ENCODE measurements at places on chromosomes 4 and X. TPM values are rescaled to one million over a fixed set of nuclear protein-coding genes. Genes with fewer than 3 reads are reported as not detected.

PDGFC gene
- total RNA-seq: 33.4 TPM

IGSF1 gene
- 0.82 TPM for total RNA-seq

FAM114A1 gene
- total RNA-seq: 9.4 TPM

MAGEC2 gene
- total RNA-seq: not detected

HTRA3 gene
- 0.82 TPM for total RNA-seq

CWH43 gene
- not detected for total RNA-seq

SSX1 gene
- not detected for total RNA-seq

TXK gene
- total RNA-seq: 0.41 TPM

THOC2 gene
- total RNA-seq: 80.7 TPM

SCD5 gene
- total RNA-seq: 254 TPM

PAK3 gene
- 102 TPM for total RNA-seq

DNA sequence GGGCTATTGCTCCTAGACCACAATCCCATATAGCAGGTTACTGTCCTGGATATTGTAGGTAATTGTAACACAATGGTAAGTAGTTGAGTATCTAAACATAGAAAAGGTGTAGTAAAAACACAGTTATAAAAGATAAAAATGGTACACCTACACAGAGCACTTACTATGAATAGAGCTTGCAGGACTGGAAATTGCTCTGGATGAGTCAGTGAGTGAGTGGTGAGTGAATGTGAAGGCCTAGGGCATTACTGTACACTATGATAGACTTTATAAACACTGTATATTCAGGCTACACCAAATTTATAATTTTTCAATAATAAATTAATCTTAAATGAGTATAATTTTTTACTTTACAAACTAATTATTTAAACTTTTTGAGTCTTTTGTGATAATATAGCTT is 425.7 kb downstream of the PABPC4L start:
- no peak for DNase-seq

- no peak for DNase-seq
Observed at GRCh38 chrX:129565046-129565650, 25.1 kb downstream of the OCRL start.

GRCh38 chr4:121794505-121795188 is 6.5 kb upstream of the EXOSC9 start:
- DNase-seq: no peak

DNA sequence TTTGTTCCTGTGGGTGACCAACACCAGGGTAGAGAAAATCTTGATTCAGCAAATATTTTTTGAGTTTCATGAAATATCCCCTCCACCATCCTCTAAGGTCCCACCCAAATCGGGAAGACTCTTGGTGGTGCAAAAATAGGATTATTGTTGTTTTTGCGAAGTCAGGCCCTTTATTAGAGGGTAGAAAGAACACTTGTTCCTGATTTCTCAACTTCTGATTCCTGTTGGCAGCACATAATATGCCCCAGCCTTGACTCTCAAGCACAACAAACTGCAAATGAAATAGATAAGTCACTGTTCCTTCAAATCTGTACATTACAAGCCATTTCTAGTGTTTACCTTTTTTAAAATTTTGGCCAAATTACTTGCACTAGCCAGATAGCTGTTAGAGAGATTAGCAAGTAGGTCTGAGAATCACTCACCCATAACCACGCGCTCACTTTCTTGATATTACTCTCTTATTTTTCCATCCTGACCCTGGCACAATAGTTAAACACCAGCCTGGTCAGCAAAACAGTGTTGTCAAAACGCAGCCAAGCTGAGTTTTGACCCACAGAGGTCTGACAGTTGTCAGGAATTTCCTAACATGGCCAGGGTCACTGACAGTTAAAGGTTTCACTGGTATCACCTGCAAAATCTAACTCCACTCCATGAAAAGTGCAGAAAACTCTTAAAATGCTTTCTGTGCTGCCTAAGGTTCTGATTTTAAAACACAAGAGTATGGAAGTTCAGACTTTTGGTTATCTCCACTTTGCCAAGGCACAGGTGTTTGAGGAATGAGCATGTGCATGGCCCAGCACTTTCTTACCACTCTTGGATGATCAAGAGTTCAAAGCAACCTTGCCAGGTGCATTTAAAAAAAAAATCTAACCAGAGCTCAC is 69.8 kb downstream of the RBM47 start:
- no peak for DNase-seq

GRCh38 chr4:165360985-165361670 is 17.7 kb upstream of the CPE start:
- no peak for DNase-seq

GRCh38 chr4:110306303-110306702 is 107.9 kb upstream of the ELOVL6 start:
- DNase-seq: no peak

- peak; percentile 37 for DNase-seq
Observed at GRCh38 chr4:154332681-154333421, 158.7 kb downstream of the DCHS2 start.

GRCh38 chr4:145557720-145558119 is 61.5 kb upstream of the MMAA start:
- peak; percentile 4 for DNase-seq

DNA sequence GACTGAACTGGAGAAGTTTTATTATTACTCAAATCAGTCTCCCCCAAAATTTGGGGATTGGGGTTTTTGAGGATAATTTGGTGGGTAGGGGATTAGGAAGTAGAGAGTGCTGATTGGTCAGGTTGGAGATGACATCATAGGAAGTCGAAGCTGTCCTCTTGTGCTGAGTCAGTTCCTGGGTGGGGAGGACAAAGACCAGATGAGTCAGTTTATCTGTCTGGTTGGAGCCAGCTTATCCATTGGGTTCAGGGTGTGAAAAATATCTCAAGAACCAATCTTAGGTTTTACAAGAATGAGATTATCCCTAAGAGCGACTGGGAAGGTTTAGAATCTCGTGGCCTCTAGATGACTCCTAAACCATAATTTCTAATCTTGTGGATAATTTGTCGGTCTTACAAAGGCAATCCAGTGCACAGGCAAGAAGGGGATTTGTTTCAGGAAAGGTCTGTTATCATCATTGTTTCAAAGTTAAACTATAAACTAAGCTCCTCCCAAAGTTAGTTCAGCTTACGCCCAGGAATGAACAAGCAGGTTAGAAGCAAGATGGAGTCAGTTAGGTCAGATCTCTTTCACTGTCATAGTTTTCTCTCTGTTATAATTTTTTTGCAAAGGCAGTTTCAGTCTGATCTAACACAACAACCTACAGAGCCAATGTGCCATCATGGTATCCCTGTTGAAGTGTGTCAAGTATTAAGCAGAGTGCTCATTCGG is 274.5 kb downstream of the SLC7A11 start:
- DNase-seq: no peak

DNA sequence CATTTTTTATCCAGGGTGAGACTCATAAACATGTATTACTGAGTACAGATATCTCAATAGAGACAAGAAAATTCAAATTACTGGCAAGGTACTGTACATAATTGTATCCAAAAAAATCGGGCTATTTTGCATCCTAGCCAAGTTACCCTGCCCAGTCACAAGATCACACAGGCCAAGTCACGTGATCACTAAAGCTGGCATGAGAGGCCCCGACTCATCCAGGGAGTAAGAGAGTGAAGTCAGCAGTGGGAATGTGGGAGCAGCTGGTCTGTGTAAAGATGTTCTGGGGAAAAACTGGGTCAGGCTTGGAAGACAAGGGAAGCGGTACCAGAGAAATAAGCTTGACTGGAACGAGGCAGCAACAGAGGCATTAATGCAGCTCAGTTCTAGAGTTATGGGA is 119.3 kb upstream of the STS start:
- DNase-seq: no peak

DNA sequence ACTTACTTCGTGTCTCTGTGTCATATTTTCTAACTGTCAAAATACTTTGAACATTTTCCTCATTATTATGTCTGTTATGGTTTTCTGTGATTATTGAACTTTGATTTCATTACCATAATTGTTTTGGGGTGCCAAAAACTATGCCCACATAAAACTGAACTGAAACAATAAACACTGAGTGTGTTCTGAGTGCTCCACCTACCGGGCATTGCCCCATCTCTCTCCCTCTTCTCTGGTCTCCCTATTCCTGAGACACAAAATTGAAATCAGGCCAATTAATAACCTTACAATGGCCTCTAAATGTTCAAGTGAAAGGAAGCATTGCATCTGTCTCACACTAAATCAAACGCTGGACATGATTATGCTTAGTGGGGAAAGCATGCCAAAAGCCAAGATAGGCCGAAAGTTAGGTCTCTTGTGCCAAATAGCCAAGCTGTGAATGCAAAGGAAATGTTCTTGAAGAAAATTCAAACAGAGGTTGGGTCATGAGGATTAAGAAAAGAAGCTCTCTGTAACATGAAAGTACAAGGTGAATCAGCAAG is 972.3 kb downstream of the PCDH7 start:
- DNase-seq: no peak

GRCh38 chr4:125011646-125012045 is 299.1 kb upstream of the ANKRD50 start:
- DNase-seq: no peak

DNA sequence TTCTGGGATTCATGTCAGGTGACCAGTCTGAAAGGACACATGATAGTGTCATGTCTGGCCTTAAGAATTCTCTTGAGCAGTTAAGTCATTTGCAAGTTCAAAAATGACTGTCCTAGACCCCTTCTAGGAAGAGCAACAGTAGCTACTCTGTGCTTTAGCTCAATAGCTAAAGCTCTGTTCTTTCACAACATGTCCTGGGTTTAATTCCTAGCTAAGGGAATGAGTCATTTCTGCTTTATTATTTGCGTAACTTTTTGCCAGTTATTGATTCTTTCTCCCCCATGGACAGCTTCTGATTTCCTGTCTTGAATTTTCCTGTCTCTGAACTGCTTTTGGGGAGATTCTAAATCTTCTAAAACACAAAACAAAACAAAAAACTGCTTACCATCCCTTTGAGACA is 1055.8 kb upstream of the DIAPH2 start:
- DNase-seq: no peak

DNA sequence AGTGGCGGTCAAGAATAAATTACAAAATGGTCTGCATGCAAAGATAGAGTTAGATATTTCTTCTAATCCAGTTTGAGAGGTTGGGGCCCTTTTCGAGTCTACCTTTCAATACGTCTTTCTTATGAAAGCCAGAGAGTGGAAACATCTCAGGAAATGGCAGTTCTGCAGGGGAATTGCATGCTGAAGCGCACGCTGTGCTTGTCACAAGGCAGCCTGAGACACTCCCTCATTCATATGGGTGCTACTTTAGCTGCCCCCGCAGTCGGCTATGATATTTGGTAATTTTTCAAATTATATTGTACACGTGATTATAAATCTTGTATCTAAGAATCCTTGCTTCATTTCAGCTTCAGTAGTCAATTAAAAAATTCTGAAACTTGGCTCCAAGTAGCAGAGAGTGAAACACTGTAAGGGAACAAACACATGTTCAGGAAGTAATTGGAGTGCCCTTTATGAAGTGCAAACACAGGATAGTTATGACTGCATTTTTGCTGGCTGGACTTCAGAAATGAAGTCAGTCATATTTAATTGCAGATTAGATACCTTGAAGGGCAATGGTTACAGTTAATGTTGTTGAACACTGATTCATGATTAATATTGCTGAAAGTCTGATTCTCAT is 145.5 kb upstream of the NAP1L5 start:
- DNase-seq: no peak

DNA sequence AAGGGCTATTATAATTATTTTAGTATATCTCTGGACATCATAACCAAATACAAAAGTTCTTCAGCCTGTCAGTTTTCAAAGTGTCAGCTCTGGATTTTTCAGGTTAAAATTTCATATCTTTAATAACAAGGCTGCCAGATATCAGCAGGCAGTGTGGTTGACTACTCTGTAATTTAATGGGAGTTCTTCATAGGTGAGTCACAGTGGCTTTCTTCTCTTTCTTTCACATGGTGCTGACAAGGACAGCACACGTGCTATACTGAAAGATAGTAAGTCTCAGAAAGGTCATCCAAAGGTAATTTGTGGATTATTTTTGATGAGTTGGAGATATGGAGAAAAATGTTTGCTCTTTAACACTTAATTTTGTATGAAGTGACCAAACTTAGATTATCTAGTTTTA is 43.2 kb downstream of the GALNT7 start:
- DNase-seq: no peak

DNA sequence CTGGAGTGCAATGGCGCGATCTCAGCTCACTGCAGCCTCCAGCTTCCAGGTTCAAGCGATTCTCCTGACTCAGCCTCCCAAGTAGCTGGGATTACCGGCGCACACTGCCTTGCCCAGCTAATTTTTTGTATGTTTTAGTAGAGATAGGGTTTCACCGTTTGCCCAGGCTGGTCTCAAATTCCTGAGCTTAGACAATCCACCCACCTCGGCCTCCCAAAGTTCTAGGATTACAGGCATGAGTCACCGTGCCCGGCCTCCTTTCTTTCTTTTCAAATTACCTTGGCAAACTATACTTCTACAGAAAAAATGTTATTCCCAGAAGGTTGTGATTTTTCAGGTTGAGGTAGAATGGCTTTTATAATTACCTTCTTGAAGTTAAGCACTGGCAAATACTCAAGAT is 321.9 kb upstream of the PRPS2 start:
- DNase-seq: no peak

DNA sequence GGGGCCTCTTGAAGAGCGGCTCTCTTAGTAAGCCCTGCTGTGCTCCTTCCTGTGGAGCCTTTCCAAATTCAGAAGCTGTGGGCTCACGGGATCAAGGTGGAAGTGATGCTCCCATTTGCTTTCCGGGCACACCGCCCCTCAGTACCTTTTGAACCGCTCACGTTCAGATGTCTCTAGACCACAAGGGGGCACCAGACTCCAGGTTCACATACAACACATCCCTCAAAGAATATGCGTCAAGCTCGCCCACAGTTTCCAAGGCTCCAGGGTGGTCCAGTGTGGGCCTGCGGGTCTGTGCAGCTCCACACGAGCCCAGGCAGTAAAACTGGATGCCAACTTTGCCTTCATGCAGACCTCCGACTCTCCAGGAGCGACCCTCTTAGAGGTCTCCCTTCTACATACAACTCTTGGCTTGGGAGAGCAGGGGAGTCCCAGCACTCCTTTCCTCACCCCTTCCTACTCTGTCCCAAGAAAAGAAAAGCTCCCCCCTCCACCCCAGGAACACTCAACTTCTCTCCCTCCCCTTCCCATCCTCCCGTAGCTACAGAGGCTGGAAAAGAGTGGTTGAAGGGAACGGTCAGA is 11.0 kb downstream of the SUPT20HL1 start:
- DNase-seq: peak; percentile 51

DNA sequence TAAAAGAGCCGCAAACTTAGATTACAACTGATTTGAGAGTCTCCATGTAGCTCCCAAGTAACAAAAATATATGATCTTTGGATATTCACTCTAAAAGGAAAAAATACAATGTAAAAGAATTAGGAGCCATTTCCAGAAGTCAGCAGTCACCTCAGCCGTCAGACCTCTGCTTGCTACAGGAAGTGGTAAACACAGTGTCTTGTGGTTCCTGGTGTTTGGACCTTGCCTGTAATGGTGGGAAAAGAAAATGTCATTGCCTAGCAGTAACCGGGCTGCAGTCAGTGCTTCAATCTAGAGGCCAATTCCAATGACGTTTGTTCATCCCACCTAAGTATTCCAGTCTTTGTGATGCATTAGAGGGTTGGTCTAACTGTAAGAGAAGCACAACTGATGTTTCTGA is 28.9 kb upstream of the SMIM31 start:
- DNase-seq: no peak

- no peak for DNase-seq
Observed at GRCh38 chr4:3221184-3221494, 27.8 kb upstream of the MSANTD1 start.

GRCh38 chr4:74453037-74453635 is 8.2 kb downstream of the AREG start:
- DNase-seq: no peak
